ENCODE measurements at places on chromosomes 7 and 10.

DNA sequence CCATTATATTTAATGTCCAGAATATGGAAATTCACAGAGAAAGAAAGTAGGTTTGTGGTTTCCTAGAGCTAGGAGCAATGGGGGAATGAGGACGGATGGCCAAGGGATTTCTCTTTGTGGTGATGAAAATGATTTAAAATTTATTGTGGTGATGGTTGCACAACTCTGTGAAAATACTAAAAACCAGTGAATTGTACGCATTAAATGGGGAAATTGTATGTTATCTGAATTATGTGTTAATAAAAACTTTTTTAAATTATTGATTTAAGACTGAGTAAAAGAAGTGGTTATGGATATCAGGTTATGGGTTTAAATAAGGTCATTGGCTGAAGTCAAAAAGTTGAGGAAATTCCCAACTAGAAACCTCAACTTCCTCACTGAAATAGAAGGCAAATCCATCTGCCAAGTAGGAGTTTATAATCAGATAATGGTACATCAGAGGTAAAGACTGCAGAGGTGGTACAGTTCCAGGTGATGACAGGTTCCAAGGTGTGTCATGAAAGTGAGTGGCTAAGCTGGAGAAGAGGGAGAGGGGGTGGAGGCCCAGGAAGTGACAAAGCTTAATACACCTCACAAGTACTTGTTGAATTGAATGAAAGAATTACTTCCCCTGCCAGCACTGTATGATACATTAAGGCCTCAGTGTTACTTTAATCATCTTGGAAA lies 68.9 kb upstream of the CCDC71L start:
- H3K4me3 ChIP-seq, result no peak overlapping the region
- peaks cover 3% of the 10 kb centered on the region for H3K36me3 ChIP-seq
- H3K27me3 ChIP-seq, result peaks cover under 1% of the 10 kb centered on the region
- DNase-seq, result no peak
- no peak overlapping the region for H3K27ac ChIP-seq

- no peaks in the 10 kb centered on the region for H3K27me3 ChIP-seq
- no peak for DNase-seq
- H3K4me1 ChIP-seq, result peaks cover 13% of the 10 kb centered on the region
- peaks cover 27% of the 10 kb centered on the region for H3K36me3 ChIP-seq
- H3K27ac ChIP-seq, result no peak overlapping the region
Measured at GRCh38 chr10:114957122-114957521, 19.1 kb downstream of the TRUB1 start.

DNA sequence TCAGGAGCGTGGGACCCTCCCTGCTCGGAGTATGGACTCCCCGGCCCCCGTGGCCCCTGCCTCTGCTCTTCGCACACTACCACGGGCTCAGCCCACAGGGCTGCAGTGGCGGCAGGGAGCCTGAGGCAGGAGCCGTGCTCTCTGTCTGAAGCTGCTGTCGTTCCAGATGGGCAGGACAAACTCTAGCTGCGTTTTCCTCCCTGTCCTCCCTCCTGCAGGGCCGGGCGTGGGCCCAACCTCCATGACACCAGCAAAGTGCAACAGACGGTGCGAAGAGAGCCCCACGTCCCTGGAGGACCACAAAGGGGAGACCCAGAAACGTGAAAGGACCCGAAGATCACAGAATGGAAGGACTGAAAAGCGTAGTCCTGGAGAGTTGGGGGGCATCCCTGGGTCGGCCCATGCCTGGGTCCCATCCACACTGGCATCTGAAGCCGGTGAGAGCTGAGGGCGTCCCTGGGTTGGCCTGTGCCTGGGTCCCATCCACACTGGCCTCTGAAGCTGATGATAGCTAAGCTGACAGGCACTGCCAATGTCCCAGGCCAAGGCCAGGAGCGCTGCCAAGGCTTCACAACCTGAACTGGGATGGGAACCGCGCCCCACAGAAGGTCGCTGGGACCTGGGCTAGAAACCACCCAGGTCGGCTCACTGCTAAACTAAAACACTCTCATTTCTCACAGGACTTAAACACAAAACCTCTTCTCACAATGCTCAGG lies 267.0 kb downstream of the MAD1L1 start:
- no peak overlapping the region for H3K27ac ChIP-seq
- H3K4me1 ChIP-seq, result no peaks in the 10 kb centered on the region
- no peak overlapping the region for H3K4me3 ChIP-seq
- no peak for DNase-seq
- no peaks in the 10 kb centered on the region for H3K27me3 ChIP-seq

DNA sequence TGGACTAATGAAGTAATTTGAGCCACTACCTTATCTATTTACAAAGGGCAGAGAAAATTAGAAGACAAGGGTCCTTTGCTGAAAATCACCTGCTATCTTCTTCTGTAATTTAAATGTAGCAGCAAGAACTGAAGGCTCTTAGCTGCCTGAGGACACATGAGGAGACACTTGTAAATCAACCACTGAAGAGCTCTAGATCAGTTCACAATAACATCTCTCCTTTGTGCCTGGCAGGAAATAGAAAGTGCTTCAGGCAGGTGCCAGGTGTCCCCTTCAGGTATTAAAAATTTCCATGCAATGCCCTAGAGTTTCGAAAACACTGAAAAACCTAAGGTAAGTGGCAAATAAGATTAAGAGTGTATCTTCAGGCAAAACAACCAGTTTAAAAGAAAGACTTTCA lies 474.6 kb downstream of the GRM8 start:
- no peak overlapping the region for H3K27ac ChIP-seq
- DNase-seq, result no peak
- H3K4me1 ChIP-seq, result no peaks in the 10 kb centered on the region
- H3K4me3 ChIP-seq, result no peak overlapping the region
- H3K27me3 ChIP-seq, result no peaks in the 10 kb centered on the region
- no peaks in the 10 kb centered on the region for H3K36me3 ChIP-seq

DNA sequence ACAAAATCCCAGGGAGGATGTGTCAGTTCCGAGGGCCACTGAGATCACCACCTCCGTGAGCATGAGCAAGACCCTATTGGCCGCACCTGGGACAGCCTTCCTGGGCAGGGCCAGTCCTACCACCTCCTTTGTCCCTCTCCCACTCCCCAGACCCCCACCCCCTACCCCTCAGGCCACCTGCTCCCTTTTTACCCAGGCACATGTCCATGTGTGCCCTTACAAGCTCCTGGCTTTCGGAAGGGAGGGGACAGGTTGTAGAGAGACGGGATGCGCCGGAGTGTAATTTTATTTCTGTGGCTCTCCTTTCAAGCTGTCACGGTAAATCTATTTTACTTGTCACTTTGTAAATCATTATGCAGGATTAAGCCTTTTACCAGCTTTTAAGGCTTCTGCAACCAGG lies 20.9 kb downstream of the ZMIZ1 start:
- H3K4me1 ChIP-seq, result peaks cover 32% of the 10 kb centered on the region
- H3K27ac ChIP-seq, result peak overlapping the region; percentile 11
- H3K27me3 ChIP-seq, result no peaks in the 10 kb centered on the region
- H3K4me3 ChIP-seq, result no peak overlapping the region
- H3K36me3 ChIP-seq, result no peaks in the 10 kb centered on the region

GRCh38 chr7:130387628-130388403 lies 7.5 kb downstream of the CPA1 start:
- no peak overlapping the region for H3K27ac ChIP-seq
- no peak overlapping the region for H3K4me3 ChIP-seq

DNA sequence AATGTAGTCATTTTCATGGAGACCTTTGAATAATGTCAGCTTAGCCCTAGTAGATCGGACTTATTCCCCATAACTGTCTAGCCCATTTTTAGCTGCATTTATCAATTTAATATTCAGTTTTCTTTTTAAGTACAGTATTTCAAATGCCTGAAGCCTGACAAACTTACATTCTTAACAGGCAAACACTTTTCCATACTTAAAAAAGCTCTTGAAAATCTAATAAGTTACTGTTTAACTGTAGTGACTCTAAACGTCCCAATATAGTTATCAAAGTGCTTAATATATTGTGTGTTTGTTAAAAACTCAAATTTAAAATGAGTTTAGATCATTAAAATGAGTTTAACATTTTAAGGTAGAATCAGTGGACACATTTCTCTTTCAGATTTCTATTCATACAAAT lies 44.9 kb downstream of the PON1 start:
- H3K4me3 ChIP-seq, result no peak overlapping the region
- no peaks in the 10 kb centered on the region for H3K4me1 ChIP-seq
- DNase-seq, result no peak
- H3K27ac ChIP-seq, result no peak overlapping the region

GRCh38 chr7:100489121-100489520 lies 5.4 kb downstream of the NYAP1 start:
- no peak for DNase-seq
- H3K27ac ChIP-seq, result peak overlapping the region; percentile 59
- H3K4me1 ChIP-seq, result peaks cover 36% of the 10 kb centered on the region
- peaks cover 2% of the 10 kb centered on the region for H3K36me3 ChIP-seq
- H3K27me3 ChIP-seq, result no peaks in the 10 kb centered on the region
- H3K4me3 ChIP-seq, result no peak overlapping the region

DNA sequence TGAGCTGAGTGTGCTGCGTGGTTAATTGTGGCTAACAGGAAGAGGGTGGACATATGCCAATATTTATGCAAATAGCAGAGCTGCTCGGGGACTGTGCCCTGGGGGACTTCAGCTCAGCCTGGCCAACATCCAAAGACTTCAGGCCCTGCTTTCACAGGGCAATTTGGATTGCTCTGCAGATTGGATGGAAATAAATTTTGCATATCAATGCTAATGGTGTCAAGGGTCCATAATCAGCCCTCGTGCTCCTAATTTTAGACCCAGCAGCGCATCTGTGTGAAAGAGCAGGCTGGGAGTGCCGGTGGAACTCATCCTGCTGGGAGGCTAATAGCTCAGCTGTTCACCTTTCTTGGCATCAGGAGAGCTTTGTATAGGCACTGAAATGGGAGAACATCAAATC lies 270.1 kb downstream of the TCERG1L start:
- no peak overlapping the region for H3K4me3 ChIP-seq
- no peaks in the 10 kb centered on the region for H3K36me3 ChIP-seq
- H3K4me1 ChIP-seq, result no peaks in the 10 kb centered on the region
- peaks cover 24% of the 10 kb centered on the region for H3K27me3 ChIP-seq
- no peak overlapping the region for H3K27ac ChIP-seq

GRCh38 chr7:48421357-48421756 lies 250.1 kb downstream of the ABCA13 start:
- DNase-seq, result no peak
- H3K27me3 ChIP-seq, result peaks cover 6% of the 10 kb centered on the region
- no peaks in the 10 kb centered on the region for H3K4me1 ChIP-seq
- no peak overlapping the region for H3K27ac ChIP-seq

DNA sequence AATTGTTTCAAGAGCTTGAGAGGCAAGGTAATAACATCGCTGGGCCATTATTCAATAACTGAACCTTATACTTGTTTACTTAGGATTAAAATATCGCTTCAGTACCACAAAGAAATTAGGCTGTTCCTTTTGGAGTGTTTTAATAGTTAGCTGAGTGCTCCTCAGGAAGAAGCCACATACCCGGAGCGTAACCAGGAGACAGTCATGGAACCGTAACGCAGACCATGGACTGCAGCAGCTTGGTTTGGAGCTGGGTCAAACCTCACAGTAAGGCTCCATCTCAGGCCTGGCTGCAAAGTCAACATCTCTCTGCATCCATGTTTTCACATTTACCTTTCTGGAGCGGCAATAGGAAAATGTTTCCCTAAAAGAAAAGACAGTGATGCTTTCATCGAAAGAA lies 599.0 kb downstream of the TNS3 start:
- no peak overlapping the region for H3K27ac ChIP-seq
- no peak for DNase-seq
- no peaks in the 10 kb centered on the region for H3K27me3 ChIP-seq
- no peaks in the 10 kb centered on the region for H3K36me3 ChIP-seq
- peaks cover 15% of the 10 kb centered on the region for H3K4me1 ChIP-seq

GRCh38 chr7:64643566-64643965 lies 22.4 kb upstream of the ZNF107 start:
- H3K27me3 ChIP-seq, result no peaks in the 10 kb centered on the region
- H3K4me3 ChIP-seq, result no peak overlapping the region
- no peaks in the 10 kb centered on the region for H3K36me3 ChIP-seq
- H3K27ac ChIP-seq, result no peak overlapping the region

DNA sequence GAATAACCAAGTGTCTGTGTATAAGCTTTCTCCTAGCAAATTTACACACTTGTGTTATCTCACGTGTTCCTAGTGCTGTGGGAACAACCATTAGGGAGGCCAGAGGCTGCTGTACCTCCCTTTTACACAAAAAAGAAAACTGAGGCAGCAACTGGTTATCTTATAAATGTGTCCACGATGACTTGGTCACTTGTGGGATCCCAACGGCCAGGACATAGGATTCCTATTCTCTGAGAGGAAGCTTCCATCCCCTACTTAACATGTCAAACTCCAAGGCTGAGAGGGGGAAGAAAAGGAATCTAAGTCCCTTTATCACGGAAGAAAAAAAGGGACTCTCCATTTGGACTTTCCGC lies 484 bp downstream of the ZNF438 start:
- H3K4me1 ChIP-seq, result peaks cover 25% of the 10 kb centered on the region
- no peak for DNase-seq
- no peaks in the 10 kb centered on the region for H3K36me3 ChIP-seq
- H3K4me3 ChIP-seq, result peak overlapping the region; percentile 76

GRCh38 chr7:119925581-119926289 lies 347.2 kb upstream of the KCND2 start:
- no peaks in the 10 kb centered on the region for H3K27me3 ChIP-seq
- H3K36me3 ChIP-seq, result no peaks in the 10 kb centered on the region
- H3K4me3 ChIP-seq, result no peak overlapping the region
- H3K27ac ChIP-seq, result no peak overlapping the region
- no peak for DNase-seq
- H3K4me1 ChIP-seq, result no peaks in the 10 kb centered on the region

GRCh38 chr10:16184906-16185305 lies 251.9 kb upstream of the PTER start:
- no peaks in the 10 kb centered on the region for H3K4me1 ChIP-seq
- no peak overlapping the region for H3K27ac ChIP-seq
- H3K36me3 ChIP-seq, result no peaks in the 10 kb centered on the region
- H3K27me3 ChIP-seq, result no peaks in the 10 kb centered on the region
- no peak overlapping the region for H3K4me3 ChIP-seq
